ENCODE measurements at places on chromosomes 2 and 18.

- no peak for DNase-seq
These were observed 5.9 kb downstream of the GALR1 start for GRCh38 chr18:77255426-77256105.

GRCh38 chr2:96856776-96857666 lies 795 bp downstream of the ANKRD39 start:
- DNase-seq, result peak; percentile 35

DNA sequence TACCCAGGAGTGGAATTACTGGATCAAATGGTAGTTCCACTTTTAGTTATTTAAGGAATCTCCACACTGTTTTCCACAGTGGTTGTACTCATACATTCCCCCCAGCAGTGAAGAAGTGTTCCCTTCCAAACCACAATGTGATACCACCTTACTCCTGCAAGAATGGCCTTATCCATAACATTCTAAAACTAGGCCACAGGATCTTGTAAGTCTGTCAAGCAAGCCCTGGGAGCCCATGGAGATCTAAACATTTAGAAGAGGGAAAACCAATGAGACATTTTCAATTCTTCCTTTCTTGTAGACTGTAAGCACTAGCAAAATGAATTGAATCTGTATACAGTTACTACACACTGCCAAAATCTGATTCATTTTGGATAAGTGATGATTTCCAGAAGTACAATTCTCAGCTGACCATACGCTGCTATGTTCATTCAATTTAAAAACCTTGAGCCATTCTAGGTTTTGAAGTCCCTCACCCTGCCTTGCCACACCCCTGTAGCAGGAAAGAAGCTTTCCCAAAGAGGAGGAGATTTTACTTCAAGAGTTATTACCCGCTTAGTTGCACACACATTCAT lies 149.1 kb downstream of the SLC8A1 start:
- no peak for DNase-seq

DNA sequence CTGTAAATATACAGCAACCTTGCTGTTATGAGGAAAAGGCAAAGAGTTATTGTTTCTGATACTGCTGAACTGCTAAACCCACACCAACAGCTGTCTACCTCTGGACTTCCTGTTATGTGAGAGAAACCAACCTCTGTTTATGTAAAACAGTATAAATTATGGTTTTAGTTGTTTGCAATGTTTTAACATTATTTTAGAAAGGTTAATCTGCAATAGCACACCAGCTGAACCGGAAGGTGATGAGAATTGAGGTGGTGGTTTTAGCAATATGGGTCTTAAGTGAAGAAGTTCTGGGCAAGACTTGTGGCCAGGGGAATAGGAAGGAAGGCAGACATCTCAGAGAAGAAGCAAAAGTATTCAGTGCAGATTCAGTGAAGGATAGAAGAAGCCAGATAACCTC lies 237.8 kb downstream of the PLCL1 start:
- DNase-seq, result peak; percentile 4

DNA sequence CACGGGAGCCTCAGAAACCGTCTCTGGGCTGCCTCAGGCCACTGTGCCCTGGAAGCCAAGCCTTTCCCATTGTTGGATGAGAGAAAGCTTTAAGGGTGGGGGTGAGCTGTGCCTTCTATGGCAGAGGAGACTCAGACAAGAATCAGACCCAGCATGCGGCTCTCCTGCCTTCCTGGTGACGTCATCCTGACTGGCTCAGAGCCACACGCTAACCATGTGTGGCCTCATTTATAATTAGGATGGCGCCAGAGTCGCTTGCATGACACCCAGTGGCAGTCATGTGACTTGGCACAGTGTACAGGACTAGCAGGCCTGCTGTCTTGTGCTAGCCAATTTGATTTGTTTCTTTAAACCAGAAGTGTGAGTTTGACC lies 99.1 kb downstream of the SH3BP4 start:
- no peak for DNase-seq

- no peak for DNase-seq
These were observed 182.1 kb upstream of the ZEB2 start for GRCh38 chr2:144702051-144702450.

GRCh38 chr2:84486441-84487115 lies 27.5 kb upstream of the SUCLG1 start:
- DNase-seq, result no peak

- DNase-seq, result no peak
These were observed 39.4 kb upstream of the EFHD1 start for GRCh38 chr2:232593982-232594381.

- no peak for DNase-seq
These were observed 213.6 kb upstream of the CELF4 start for GRCh38 chr18:37779220-37779619.

GRCh38 chr2:14828968-14829367 lies 196.5 kb downstream of the LRATD1 start:
- no peak for DNase-seq

- no peak for DNase-seq
These were observed 94.6 kb downstream of the SPP2 start for GRCh38 chr2:234145057-234145456.

GRCh38 chr2:70141212-70141901 lies 49.5 kb downstream of the C2orf42 start:
- DNase-seq, result peak; percentile 55

GRCh38 chr2:214130114-214130513 lies 280.7 kb upstream of the VWC2L start:
- no peak for DNase-seq

GRCh38 chr2:84849271-84849952 lies 31.5 kb downstream of the TRABD2A start:
- DNase-seq, result peak; percentile 57

- DNase-seq, result no peak
These were observed 78.3 kb downstream of the TMEM163 start for GRCh38 chr2:134640494-134640893.

DNA sequence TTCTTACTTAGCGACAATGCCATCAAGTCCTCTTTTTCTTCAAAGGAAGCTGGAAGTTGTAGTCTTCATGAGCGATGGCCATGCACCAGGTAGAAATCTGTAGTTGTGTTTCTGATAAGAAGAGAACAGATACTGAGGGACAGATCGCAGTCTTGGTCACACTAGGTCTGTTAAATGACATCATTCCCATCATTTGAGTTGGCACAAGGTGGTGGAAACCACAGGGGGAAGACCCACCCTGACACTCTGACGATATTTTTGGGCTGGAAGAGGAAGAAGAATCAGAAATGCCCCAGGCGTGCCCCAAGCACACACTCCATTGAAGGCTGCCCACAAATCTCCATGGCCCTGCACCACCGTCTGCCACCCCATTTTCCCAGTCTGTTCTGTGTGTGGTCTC lies 89.0 kb upstream of the BOD1L2 start:
- DNase-seq, result no peak

GRCh38 chr18:45518311-45519155 lies 96.7 kb upstream of the SLC14A2 start:
- DNase-seq, result no peak

DNA sequence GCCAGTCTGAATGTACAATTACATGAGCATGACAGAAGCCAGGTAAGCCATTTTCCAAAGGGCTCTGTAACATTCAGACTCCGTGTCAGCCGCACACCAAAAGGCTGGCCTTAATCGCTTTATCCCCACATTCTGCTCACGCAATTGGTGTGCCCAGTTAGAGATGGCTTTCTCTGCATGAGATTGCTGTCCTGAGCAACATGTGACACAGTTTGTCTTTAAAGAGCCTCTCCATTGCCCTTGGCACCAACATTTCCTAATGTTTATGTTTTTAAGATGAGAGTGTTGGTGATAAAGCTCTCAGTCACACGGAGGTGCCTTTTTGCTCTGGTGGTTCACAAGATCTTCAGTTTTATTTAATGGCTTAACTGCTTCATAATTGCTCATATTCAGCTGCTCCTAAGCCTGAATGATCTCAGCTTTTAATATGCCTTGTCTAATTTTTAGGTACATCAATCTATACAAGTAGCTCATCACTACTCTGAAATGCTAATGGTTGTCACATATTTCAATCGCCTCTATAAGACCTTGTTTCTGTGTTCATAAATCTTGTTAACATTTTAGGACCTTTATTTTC lies 164.8 kb upstream of the ACVR2A start:
- DNase-seq, result no peak

DNA sequence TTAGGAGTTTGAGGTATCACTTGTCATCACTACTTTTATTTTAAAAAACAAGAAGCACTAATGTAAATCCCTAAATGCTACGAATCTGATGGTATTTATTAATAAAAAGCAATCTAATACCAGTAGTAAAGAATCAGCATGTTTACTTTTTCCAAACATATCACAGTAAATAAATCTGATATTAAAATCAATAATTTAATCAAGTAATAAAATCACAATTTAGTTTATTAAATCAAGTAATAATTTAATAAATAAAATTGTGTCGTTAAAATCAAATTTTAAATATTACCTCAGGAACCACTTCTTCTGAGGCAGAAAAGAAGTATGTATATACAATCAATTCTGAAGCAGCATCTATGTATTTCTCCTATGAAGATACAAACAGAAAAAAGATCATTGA lies 18.0 kb downstream of the TMX3 start:
- no peak for DNase-seq

- no peak for DNase-seq
These were observed 9.7 kb downstream of the UXS1 start for GRCh38 chr2:106184394-106184793.

DNA sequence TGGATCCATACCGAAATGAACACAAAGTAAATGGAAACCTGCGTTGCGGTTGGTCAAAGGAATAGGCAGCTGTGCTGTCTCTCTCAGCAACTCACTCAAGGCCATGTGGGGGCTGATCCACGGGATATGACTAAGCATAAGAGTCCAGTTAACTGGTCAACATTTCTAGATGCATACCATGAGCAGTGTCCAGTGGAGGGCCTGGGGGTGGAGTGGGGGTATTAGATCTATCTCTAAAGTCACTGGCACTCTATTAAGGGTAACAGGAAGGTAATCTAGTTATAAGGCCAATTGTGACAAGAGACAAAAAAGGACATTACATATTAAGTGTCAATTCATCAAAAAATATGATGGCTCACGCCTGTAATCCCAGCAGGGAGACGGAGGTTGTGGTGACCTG lies 136.8 kb downstream of the TTC32 start:
- no peak for DNase-seq

- no peak for DNase-seq
These were observed 8.1 kb downstream of the PRLH start for GRCh38 chr2:237574467-237574866.

- DNase-seq, result no peak
These were observed 37.8 kb downstream of the CYP26B1 start for GRCh38 chr2:72109904-72110303.

DNA sequence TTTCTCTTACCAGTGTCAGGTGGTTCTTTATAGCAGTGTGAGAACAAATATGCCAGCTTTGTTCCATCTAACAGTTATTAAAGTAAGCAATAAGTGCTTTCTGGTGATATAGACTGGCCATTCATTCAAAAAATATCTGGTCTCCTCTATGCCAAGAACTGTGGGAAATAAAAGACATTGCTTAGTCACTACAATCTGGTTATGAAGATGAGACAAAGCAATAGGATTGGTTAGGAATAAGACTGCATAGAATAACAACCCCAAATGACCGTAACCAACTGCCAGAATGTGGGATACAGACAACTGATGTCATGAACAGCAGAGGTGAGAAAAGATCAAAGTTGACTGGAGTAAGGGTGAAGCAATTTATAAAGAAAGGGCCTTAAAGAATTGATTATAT lies 83.8 kb downstream of the MBD2 start:
- DNase-seq, result no peak

- no peak for DNase-seq
These were observed 101.5 kb downstream of the GALNT1 start for GRCh38 chr18:35683021-35683420.

DNA sequence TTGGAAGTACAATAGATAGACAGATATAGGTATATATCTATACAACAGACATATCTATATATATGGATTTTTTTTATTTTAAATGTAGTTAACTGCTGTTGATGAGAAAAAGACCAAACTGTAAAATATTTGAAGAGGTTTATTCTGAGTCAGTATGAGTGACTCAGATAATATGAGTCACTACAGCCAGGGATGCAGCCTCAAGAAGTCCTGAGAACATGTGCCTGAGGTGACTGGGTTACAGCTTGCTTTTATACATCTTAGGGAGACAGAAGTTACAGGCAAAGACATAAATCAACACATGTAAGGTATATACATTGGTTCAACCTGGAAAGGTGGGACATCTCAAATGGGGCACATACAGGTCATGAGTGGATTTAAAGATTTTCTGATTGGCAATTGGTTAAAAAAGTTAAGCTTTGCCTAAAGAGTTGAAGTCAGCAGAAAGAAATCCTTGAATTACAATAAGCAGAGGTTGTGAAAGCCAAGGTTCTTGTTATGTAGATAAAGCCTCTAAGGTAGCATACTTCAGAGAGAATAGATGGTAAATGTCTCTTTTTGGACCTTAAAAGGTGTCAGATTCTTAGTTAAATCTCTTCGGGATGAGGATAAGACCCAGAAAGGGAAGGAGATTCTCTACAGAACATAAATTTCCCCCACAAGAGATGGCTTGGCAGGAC lies 149.9 kb downstream of the RBM43 start:
- DNase-seq, result no peak

DNA sequence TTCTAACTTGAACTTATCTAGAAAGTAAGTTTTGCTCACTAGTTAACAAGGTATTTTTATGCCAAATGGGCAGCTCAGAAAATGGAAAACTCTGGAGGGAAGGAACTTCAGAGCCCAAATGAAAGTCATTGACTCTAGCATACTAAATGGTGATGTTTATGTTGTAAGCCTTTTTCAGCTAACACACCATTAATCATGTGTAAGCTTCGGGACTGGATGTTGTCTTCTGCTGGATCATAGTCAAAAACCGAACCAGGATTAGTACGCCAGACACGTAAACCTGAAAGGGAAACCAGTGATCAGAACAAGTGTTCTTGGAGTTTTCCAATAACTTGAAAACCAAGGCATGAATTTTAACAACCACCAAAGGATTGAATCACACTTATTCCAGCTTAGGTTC lies 81.8 kb downstream of the RIF1 start:
- no peak for DNase-seq

DNA sequence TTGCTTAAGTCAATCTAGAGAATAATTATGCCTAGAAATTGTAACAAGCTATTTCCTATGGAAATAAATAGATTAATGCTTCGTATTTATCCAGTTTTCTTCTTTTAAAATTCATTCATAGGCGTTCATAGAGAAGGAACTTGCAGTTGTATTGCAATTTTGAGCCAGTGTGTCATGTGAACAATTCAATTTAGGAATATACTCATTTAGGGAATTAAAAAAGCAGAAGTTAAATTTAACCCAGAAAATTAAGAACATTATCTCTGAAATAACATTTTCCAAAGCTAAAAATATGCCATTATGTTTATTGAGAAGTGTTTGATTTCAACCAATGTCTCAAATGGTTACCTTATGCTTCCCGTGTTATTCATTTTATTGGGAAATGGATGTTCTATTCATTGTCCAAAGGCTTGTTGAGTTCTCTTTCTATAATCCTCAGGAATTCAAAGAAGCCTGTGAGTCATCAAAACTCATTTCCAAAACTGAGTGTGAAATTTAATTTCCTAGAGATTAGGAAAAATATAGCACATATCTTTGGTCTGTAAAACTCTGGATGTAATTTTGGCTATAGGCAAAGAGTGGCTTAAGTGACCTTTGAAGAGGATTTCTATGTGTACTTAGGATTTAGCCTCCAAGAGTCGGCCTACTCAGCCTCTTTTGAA lies 99.7 kb downstream of the SLC8A1 start:
- DNase-seq, result no peak

GRCh38 chr18:10168477-10168876 lies 254.7 kb downstream of the VAPA start:
- no peak for DNase-seq

GRCh38 chr2:28101892-28102291 lies 211.4 kb downstream of the BABAM2 start:
- DNase-seq, result no peak

Data from activated CD4-positive, alpha-beta T cell treated with anti-CD3 and anti-CD28 coated beads for 4 hours (primary cell).